ENCODE measurements at places on chromosomes 3 and 15.

DNA sequence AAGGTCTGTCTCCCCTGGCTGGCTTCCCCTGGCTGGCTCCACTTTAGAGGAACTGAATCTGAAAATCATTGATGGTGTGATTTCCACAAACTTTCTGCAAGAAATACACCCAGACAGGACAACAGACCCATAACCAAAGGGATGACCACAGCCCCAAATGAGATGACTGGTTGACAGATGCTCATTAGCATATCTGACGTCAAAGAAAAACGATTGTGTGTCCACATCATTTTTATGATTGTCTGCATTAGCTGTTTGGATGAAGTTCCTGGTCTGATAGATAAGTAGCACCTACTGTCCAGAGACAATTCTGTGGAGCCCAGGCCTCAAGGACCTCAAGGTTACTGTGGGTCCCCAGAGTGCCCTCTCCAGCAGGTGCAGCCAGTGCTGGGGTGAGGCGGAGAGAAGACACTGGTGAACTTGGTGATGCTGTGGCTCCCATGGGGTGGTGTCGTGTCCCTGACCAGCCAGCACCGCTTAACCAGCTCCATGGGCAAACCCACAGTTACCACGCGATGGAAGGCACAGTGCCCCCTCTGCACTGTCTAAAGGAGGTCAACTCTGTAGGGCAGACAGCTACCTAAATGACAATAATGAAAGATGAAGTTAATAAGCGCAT is 127.4 kb downstream of the NSMCE3 start:
- DNase-seq, result no peak
- no peaks in the 10 kb centered on the region for H3K36me3 ChIP-seq
- peaks cover 12% of the 10 kb centered on the region for H3K4me1 ChIP-seq
- no peaks in the 10 kb centered on the region for H3K27me3 ChIP-seq
- no peak overlapping the region for H3K27ac ChIP-seq
- no peak overlapping the region for H3K4me3 ChIP-seq

GRCh38 chr3:177832880-177833279 is 635.6 kb upstream of the TBL1XR1 start:
- no peak overlapping the region for H3K4me3 ChIP-seq
- DNase-seq, result no peak
- H3K27me3 ChIP-seq, result no peaks in the 10 kb centered on the region
- H3K27ac ChIP-seq, result no peak overlapping the region
- H3K36me3 ChIP-seq, result no peaks in the 10 kb centered on the region

DNA sequence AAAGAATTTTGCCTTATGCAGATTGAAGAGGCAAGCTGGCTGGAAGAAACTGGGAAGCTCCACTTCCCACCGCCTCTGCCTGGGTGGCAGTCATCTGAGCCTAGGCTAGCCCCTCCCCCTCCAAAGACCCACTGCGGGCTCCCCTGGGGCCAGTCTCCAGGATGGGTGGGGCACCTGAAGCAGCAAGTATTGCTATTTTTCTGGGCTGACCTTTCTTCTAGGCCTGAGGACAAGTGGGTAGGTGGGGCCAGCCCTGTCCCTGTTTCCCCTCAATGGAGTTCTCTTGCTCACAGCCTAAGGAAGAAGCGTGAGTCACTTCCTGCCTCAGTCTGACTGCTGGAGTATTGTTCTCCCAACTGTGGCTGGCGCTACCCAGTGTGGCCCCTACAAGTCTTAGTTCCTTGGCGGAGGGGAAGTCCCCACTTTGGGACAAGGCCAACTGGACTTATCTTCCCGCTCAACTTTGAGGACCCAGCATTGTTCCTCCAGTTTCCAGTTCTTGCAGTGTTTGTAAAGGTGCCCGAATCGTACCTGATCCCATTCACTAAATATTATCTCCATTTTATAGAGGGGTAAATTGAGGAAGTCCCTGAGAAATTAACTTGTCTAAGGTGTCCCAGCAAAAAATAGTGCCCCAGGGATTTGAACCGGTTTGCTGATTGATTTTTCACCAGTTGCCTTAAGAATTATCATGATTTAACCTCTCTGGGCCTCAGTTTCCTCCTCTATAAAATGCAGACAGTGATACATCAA is 1.4 kb downstream of the FURIN start:
- H3K4me3 ChIP-seq, result no peak overlapping the region
- H3K4me1 ChIP-seq, result peaks cover 47% of the 10 kb centered on the region
- peak overlapping the region; percentile 16 for H3K27ac ChIP-seq
- no peaks in the 10 kb centered on the region for H3K27me3 ChIP-seq

- H3K27ac ChIP-seq, result no peak overlapping the region
- H3K4me1 ChIP-seq, result no peaks in the 10 kb centered on the region
- no peaks in the 10 kb centered on the region for H3K36me3 ChIP-seq
Measured at GRCh38 chr3:77158730-77159581, 119.1 kb downstream of the ROBO2 start.

- H3K36me3 ChIP-seq, result no peaks in the 10 kb centered on the region
- H3K27me3 ChIP-seq, result peaks cover 1% of the 10 kb centered on the region
- H3K4me3 ChIP-seq, result no peak overlapping the region
- no peaks in the 10 kb centered on the region for H3K4me1 ChIP-seq
- no peak overlapping the region for H3K27ac ChIP-seq
Measured at GRCh38 chr3:100968932-100969906, 24.0 kb downstream of the ABI3BP start.

GRCh38 chr3:7759630-7760029 is 742.0 kb upstream of the LMCD1 start:
- no peak overlapping the region for H3K4me3 ChIP-seq
- no peak overlapping the region for H3K27ac ChIP-seq
- H3K36me3 ChIP-seq, result no peaks in the 10 kb centered on the region
- H3K27me3 ChIP-seq, result no peaks in the 10 kb centered on the region
- H3K4me1 ChIP-seq, result no peaks in the 10 kb centered on the region

DNA sequence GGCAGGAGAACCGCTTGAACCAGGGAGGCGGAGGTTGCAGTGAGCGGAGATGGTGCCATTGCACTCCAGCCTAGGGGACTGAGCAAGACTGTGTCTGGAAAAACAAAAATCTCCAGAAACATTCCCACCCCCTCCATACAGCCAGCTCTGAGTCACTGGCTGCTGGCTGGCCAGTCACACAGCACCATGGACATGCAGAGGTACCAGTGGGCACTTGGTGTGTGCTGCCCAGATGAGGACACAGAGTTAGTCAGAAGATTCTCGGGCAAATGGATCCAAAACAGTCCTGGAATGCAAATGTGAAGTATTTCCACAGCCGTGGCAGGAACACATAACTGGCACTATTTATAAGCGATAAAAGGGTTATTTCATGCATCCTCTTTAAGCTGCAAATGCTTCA is 44.6 kb downstream of the BDH1 start:
- H3K27me3 ChIP-seq, result no peaks in the 10 kb centered on the region
- H3K27ac ChIP-seq, result no peak overlapping the region
- no peak for DNase-seq
- H3K4me3 ChIP-seq, result no peak overlapping the region
- no peaks in the 10 kb centered on the region for H3K36me3 ChIP-seq

GRCh38 chr3:101780661-101781060 is 1.6 kb downstream of the NXPE3 start:
- H3K4me1 ChIP-seq, result peaks cover 6% of the 10 kb centered on the region
- H3K27me3 ChIP-seq, result peaks cover 4% of the 10 kb centered on the region
- peaks cover 26% of the 10 kb centered on the region for H3K36me3 ChIP-seq
- H3K27ac ChIP-seq, result no peak overlapping the region
- H3K4me3 ChIP-seq, result no peak overlapping the region

DNA sequence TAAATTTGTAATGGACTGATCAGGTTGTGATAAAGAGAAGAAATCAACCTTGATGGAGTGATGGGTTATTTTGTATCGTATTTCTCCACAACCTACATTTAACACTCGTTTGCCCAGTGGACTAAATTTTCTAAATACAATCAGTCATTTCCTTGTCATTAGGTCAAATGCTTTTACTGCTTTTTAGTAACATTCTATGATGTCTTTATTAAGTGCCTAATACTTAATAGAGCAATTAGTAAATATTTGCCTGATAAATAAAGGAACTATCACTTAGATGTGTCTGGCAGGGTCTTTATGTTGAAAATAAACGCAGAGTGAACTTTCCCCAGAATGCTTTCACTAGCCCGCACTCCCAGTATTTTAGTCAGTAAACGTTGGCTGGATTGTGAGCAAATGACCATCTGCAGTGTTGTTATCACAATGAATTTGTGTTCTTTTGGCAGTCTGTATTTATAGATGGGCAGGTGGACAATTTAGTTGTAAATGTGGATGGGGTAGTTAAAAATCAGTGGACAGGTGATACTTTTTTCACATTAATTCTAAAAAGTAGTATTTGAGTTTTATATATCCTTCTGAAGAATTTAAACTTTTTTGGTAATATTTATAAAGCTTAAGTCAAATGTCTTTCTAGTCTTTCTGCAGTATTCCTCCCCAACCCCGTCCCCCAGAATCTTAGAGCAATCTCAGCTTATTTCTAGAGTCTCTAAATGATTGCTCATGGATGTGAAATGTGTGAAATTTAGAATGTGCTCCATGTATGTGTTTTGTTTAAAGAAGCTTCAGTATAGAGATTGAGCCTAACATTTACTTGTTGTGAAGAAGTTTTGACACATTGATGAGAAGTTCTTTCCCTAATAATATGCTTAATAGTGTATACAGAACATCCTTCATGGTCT is 4.9 kb downstream of the USP3 start:
- H3K27ac ChIP-seq, result no peak overlapping the region
- H3K4me3 ChIP-seq, result no peak overlapping the region
- DNase-seq, result no peak
- H3K4me1 ChIP-seq, result no peaks in the 10 kb centered on the region
- peaks cover 24% of the 10 kb centered on the region for H3K27me3 ChIP-seq

GRCh38 chr3:52238193-52238760 is 681 bp downstream of the TWF2 start:
- H3K27ac ChIP-seq, result no peak overlapping the region
- H3K27me3 ChIP-seq, result no peaks in the 10 kb centered on the region
- no peaks in the 10 kb centered on the region for H3K36me3 ChIP-seq
- peak; percentile 59 for DNase-seq
- H3K4me3 ChIP-seq, result peak overlapping the region; percentile 93
- peaks cover 15% of the 10 kb centered on the region for H3K4me1 ChIP-seq

GRCh38 chr3:108512671-108513070 is 2.3 kb upstream of the MYH15 start:
- DNase-seq, result no peak
- H3K36me3 ChIP-seq, result no peaks in the 10 kb centered on the region
- H3K4me1 ChIP-seq, result no peaks in the 10 kb centered on the region
- no peaks in the 10 kb centered on the region for H3K27me3 ChIP-seq

GRCh38 chr3:124770336-124771082 is 40.3 kb downstream of the UMPS start:
- H3K4me3 ChIP-seq, result no peak overlapping the region
- H3K4me1 ChIP-seq, result peaks cover 14% of the 10 kb centered on the region
- H3K36me3 ChIP-seq, result peaks cover 16% of the 10 kb centered on the region
- DNase-seq, result no peak
- no peaks in the 10 kb centered on the region for H3K27me3 ChIP-seq

- H3K27me3 ChIP-seq, result no peaks in the 10 kb centered on the region
- H3K4me1 ChIP-seq, result no peaks in the 10 kb centered on the region
- no peak overlapping the region for H3K4me3 ChIP-seq
- no peak for DNase-seq
- no peaks in the 10 kb centered on the region for H3K36me3 ChIP-seq
Measured at GRCh38 chr3:65828706-65829105, 210.0 kb downstream of the MAGI1 start.

DNA sequence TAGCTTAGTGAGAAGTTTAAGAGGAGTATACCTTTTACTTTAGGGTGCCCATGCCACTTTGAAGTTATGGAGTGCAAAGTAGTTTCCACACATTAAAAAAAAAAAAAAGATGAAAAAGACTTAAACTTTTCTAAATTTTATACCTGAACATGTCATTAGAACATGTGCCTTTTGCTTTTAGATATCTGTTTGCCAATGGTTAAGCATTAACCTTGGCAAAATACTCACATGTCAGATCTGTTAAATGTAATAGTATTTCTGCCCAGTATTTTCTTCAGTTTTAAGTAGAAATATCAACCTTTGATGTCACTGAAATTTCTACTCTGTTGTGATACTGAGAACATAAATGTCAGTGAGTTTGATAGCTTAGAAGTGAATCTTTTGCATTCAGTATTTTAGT is 12.2 kb downstream of the ZFAND6 start:
- H3K4me3 ChIP-seq, result peak overlapping the region; percentile 61
- no peaks in the 10 kb centered on the region for H3K27me3 ChIP-seq
- DNase-seq, result no peak
- no peaks in the 10 kb centered on the region for H3K36me3 ChIP-seq
- H3K4me1 ChIP-seq, result no peaks in the 10 kb centered on the region

DNA sequence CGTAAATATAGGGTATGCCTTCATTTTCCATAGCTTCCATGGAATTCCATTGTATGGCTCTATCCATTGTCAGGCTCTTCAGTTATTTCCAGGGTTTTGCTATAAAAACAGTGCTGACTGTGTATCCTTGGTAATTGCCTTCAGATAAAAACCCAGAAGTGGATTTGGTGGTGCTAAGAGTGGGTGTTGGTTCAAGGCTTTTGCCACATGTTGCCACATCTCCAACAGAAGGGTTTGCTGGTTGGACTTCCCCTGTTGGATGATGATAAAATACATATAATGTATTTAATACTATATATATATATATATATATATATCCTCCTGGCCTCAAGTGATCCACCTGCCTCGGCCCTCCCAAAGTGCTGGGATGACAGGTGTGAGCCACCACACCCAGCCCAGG is 97.8 kb downstream of the FLNB start:
- H3K27me3 ChIP-seq, result no peaks in the 10 kb centered on the region
- no peaks in the 10 kb centered on the region for H3K4me1 ChIP-seq
- H3K27ac ChIP-seq, result no peak overlapping the region
- peaks cover 35% of the 10 kb centered on the region for H3K36me3 ChIP-seq
- no peak overlapping the region for H3K4me3 ChIP-seq
- no peak for DNase-seq

- H3K27me3 ChIP-seq, result no peaks in the 10 kb centered on the region
- H3K4me1 ChIP-seq, result peaks cover 3% of the 10 kb centered on the region
- H3K36me3 ChIP-seq, result no peaks in the 10 kb centered on the region
Measured at GRCh38 chr3:128012050-128012449, 40.2 kb upstream of the SEC61A1 start.

DNA sequence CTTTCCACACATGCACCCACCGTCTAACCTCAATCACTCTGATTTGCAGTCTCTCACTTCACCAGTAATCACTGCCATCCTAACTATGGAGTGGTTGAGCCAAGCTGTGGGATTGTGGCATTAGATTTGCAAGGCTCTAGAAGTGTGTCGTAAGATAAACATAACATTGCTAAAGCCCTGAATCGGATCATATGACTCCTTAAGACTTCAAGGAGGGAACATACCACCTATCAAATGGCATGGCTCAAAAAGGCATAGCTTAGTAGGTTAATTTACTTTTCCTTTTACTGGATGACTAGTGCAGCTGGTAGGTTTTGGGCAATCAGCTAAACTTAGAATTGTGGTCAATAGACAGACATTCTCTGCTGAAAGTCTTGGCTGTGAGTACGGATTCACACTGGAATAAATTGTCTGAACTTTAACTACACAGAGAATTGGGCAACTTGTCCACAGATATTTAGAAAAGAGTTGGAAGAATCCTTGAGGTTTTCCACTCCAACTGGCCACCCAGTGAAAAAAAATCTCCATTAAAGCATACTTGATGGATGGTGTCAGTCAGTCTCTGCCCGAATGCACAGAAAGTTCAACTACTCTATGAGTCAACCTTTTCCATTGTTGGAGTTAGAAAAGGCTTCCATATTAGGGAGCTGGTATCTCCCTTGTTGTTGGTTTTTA is 476.7 kb upstream of the CBLB start:
- no peaks in the 10 kb centered on the region for H3K4me1 ChIP-seq
- no peaks in the 10 kb centered on the region for H3K36me3 ChIP-seq

Measured in H1 (cell line).